ENCODE measurements at places on chromosomes 5 and 9. TPM values are rescaled to one million over a fixed set of nuclear protein-coding genes. Genes with fewer than 3 reads are reported as not detected.

- H3K4me3 ChIP-seq, result no peak overlapping the region
- no peaks in the 10 kb centered on the region for H3K27me3 ChIP-seq
- H3K27ac ChIP-seq, result no peak overlapping the region
- DNase-seq, result no peak
Measured at GRCh38 chr9:81829195-81829882, 98.9 kb upstream of the SPATA31D4 start.

DNA sequence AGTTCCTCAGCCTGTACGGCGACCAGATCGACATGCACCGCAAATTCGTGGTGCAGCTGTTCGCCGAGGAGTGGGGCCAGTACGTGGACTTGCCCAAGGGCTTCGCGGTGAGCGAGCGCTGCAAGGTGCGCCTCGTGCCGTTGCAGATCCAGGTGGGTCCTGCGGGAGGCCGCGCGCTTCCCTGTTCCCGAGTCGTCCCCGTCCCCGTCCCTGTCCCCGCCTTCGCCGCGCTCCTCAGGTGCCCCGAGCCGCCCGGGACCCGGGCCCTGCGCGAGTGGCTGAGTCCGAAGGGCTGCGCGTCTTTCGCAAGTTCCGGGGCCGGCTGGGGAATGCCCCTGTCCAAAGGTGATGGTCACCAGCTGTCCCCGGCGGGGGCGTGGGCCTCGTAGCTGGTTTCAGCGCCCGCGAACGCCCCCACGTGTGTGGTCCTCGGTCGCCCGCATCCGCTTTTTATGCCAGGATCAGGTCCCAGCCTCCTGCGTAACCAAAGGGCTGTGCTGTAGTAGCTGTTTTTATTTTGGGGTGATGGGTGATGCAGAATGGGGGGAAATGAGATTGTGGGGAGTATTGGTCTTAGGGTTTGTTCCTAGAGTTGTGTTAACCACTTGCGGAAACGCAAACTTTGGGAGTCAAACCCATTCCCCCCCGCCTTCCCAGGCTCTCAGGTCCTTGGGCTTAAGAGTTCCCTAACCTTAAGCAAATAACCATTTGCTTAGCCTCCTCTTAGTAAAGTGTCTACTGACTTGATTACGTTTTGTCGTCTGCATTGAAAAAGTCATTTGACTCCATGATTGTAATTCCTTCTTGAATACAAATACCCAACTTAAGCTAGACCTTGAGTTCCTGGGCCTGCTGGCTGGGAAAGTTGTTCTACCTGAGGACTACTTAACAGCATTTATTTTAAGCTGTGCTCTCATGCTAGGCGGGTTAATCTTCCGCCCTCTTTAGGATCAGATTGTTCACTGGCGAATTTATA lies 663 bp downstream of the ISOC1 start:
- peak; percentile 74 for DNase-seq
- H3K4me1 ChIP-seq, result peaks cover 48% of the 10 kb centered on the region
- no peaks in the 10 kb centered on the region for H3K27me3 ChIP-seq
- H3K27ac ChIP-seq, result peak overlapping the region; percentile 94
- peak overlapping the region; percentile 71 for H3K4me3 ChIP-seq
- no peaks in the 10 kb centered on the region for H3K36me3 ChIP-seq

DNA sequence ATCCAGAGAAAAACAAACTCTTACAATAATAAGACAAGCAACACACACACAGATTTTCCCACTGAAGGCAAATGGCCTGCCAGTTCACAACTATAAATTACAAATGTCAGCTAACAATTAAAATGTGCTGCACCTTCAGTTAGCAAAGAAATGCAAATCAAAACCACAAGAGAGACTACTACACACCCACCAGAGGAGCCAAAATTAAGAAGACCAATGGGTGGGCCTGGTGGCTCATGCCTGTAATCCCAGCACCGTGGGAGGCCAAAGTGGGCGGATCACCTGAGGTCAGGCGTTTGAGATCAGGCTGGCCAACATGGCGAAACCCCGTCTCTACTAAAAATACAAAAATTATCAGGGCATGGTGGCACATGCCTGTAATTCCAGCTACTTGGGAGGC lies 15.1 kb upstream of the IPPK start:
- H3K4me3 ChIP-seq, result no peak overlapping the region
- DNase-seq, result peak; percentile 30
- no peak overlapping the region for H3K27ac ChIP-seq
- no peaks in the 10 kb centered on the region for H3K27me3 ChIP-seq
- no peaks in the 10 kb centered on the region for H3K36me3 ChIP-seq

DNA sequence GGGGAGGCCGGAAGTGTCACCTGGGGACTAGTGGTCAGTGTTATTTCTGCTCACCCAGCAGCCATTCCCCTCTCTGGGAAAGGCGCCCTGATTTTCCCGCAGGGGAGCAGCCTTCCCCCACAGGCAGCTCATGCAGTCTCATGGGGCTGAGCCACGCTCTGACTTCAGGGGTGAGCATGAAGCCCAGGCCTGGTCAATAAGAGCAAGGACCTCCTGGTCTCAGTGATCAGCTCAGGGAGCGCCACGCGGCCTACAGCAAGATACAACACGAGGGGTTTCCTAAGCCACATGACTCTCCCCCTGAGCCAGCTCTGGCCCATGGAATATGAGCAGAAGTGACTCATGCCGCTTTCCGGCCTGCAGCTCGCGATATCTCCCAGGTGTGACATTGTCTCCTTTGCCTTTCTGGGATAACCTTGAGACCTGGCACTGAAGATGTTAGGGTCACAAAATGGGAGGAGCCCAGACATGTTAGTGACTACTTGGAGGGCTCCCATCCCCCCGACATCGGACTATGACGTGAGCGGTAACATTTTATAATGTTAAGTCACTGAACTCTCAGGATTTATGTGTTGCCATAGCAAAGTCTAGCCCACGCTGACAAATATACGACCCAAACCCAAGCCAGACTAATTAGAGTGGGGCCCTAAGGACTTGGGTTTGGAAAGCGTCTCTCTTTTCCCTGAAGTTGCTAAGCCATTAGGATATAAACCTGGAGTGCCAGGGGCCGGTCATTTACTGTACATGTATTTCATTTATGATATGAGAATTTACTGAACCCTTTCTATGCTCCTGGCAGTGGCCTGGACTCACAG lies 46.5 kb upstream of the GFPT2 start:
- no peaks in the 10 kb centered on the region for H3K4me1 ChIP-seq
- H3K36me3 ChIP-seq, result no peaks in the 10 kb centered on the region
- no peak overlapping the region for H3K4me3 ChIP-seq
- no peaks in the 10 kb centered on the region for H3K27me3 ChIP-seq

GRCh38 chr9:38160613-38161215 lies 91.7 kb upstream of the SHB start:
- H3K36me3 ChIP-seq, result no peaks in the 10 kb centered on the region
- no peaks in the 10 kb centered on the region for H3K27me3 ChIP-seq
- DNase-seq, result peak; percentile 68
- no peak overlapping the region for H3K4me3 ChIP-seq
- no peak overlapping the region for H3K27ac ChIP-seq

- DNase-seq, result no peak
- H3K27ac ChIP-seq, result no peak overlapping the region
- H3K27me3 ChIP-seq, result no peaks in the 10 kb centered on the region
- H3K4me3 ChIP-seq, result no peak overlapping the region
- H3K36me3 ChIP-seq, result no peaks in the 10 kb centered on the region
Measured at GRCh38 chr5:60978968-60979367, 34.0 kb downstream of the NDUFAF2 start.

GRCh38 chr5:118529361-118530144 lies 458.8 kb downstream of the DTWD2 start:
- H3K27me3 ChIP-seq, result no peaks in the 10 kb centered on the region
- H3K36me3 ChIP-seq, result no peaks in the 10 kb centered on the region
- DNase-seq, result no peak
- H3K27ac ChIP-seq, result peak overlapping the region; percentile 53
- peaks cover 20% of the 10 kb centered on the region for H3K4me1 ChIP-seq

DNA sequence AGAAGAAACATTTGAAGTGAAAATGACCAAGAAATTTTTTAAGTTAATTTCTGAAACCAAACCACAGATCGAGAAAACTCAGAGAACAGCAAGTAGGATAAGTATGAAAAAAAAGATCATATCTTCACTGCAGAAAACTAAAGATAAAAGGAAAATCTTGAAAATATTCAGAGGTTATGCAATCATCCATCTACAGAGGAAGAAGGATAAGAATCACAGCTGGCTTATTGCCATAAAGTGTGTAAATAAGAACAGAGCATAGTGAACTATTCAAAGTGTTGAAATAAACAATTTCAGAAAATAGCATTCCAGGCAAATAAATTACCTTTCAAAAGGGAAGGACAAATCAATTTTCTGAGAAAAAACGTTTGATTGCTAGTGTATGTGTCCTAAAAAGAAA lies 1191.7 kb upstream of the CDH6 start:
- H3K27ac ChIP-seq, result no peak overlapping the region
- no peaks in the 10 kb centered on the region for H3K36me3 ChIP-seq
- no peaks in the 10 kb centered on the region for H3K4me1 ChIP-seq
- no peaks in the 10 kb centered on the region for H3K27me3 ChIP-seq

- peak overlapping the region; percentile 32 for H3K4me3 ChIP-seq
- H3K27ac ChIP-seq, result no peak overlapping the region
- no peaks in the 10 kb centered on the region for H3K36me3 ChIP-seq
- no peak for DNase-seq
Measured at GRCh38 chr5:6686501-6686900, 26.7 kb upstream of the TENT4A start.

DNA sequence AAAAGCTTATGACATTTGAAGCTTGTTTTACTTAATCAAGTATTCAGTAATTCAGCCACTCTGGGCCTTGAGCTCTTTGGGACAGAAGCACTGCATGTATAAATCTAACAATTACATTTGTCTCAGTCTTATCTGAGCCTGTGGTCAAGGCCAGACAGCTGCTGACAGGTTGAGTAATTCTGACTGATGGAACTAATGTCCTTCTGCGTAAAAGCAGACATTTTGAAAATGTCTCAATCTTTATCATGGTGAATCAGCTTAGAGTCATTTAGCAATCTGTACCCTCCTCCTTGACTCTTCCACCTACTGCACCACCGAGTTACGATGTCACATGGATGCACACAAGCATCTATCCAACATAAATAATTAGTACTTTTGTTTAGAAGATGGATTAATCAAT lies 400.0 kb downstream of the ARRDC3 start:
- no peak overlapping the region for H3K4me3 ChIP-seq
- no peak for DNase-seq
- no peaks in the 10 kb centered on the region for H3K4me1 ChIP-seq
- no peaks in the 10 kb centered on the region for H3K36me3 ChIP-seq
- H3K27me3 ChIP-seq, result no peaks in the 10 kb centered on the region

DNA sequence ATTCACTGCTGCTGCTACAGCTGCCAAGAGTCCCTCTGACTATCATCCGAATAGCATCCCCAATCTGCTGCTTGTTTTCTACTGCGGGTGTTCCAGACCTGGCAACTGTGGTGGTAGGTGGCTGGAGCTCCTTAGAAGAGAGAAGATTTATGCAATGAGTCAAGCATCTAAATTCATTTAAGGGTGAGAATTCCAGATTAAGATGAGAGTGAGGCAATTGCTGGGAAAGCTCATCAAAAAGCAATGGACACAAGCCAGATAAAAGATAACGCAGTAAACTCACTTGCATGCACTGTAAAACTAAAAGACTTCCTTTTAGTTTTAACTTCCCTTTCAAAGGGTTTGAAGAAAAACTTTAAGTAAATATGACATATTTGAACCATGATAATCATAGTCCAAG lies 3.9 kb downstream of the PLK2 start:
- no peaks in the 10 kb centered on the region for H3K4me1 ChIP-seq
- peak overlapping the region; percentile 14 for H3K27ac ChIP-seq
- H3K27me3 ChIP-seq, result no peaks in the 10 kb centered on the region
- H3K4me3 ChIP-seq, result peak overlapping the region; percentile 97
- peaks cover 56% of the 10 kb centered on the region for H3K36me3 ChIP-seq
- DNase-seq, result no peak

DNA sequence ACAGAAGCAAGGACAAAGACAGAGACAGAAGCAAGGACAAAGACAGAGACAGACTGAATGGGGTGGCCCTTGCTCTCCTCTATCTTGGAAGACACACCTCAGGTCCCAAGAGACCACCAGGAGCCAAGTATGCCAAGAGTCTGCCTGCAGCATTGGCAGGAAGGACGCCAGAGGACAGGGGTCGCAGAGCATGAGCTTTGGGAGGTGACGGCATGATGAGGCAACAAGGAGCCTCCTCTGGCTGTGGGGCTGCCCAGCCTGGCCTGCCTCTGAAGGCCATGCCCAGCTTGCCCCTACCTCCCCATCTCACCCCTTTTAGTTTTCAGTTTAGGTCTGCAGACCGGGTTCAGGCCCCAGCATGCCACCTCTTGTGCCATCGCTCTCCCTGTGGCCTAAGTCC lies 17.6 kb downstream of the PDGFRB start:
- H3K36me3 ChIP-seq, result peaks cover 13% of the 10 kb centered on the region
- H3K27me3 ChIP-seq, result no peaks in the 10 kb centered on the region
- H3K4me3 ChIP-seq, result no peak overlapping the region
- DNase-seq, result no peak

DNA sequence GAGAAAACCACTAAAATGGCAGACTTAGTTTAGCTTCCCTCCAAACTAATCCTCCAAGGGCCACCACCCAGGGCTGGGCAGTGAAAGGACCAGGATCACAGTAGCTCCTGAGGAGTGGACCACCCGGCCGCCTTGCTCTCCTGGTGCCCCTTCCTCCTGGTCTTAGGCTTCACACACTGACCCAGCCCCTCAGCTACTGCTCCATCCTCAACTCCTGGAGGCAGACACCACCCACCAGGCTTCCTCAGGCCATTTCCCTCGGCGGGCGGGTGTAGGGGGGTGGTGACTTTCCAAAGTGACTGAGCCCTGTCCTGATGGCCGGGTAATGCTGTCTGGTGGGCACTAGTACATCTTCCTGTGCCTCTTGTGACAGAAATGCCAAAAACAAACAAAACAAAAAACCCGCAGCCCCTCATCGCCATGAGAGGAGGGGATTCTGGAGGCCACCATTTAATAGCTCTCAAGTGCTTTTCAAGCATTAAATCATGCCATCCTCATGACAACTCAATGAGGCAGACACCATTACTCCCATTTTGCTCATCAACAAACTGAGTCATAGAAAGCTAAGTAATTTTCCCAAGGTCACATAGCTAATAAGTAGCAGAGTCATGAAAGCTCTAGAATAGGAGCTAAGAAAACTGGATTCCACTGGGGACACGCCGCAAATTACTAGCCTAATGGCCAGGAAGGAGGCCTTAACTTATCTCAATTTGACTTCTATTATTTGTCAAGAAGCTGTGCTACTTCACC lies 91.3 kb upstream of the LRRTM2 start:
- H3K4me1 ChIP-seq, result peaks cover 42% of the 10 kb centered on the region
- DNase-seq, result no peak
- no peak overlapping the region for H3K4me3 ChIP-seq
- no peak overlapping the region for H3K27ac ChIP-seq
- H3K36me3 ChIP-seq, result no peaks in the 10 kb centered on the region

SLC1A3 gene
- total RNA-seq, result 31.8 TPM

CEL gene
- total RNA-seq, result 0.94 TPM

RASGRF2 gene
- 6.3 TPM for total RNA-seq

PIP5K1B gene
- total RNA-seq, result 44.8 TPM

SPACA9 gene
- 8.1 TPM for total RNA-seq

ANXA2R gene
- total RNA-seq, result not detected

DEPDC1B gene
- total RNA-seq, result not detected

GRIA1 gene
- 1.2 TPM for total RNA-seq

IL9 gene
- total RNA-seq, result not detected

TMEM252 gene
- total RNA-seq, result not detected

Data from right atrium auricular region (tissue), 2 donors.